Stimulated activated CD4-positive, alpha-beta T cell treated with anti-CD3 and anti-CD28 coated beads, Interleukin-1b, Interleukin-23, amount 100 ng/mL, for 24 hours (primary cell): ENCODE measurements at places on chromosomes 11 and 22.

- DNase-seq: peak; percentile 57
These were observed at the start of gene NDUFC2 for GRCh38 chr11:78079232-78080083. Gene NDUFC2 (minus strand): TSS chr11:78079862. CDS start chr11:78079744, 118 bp downstream.

- DNase-seq: no peak
These were observed 22.5 kb downstream of the SUN2 start for GRCh38 chr22:38733329-38733723.

- no peak for DNase-seq
These were observed 38.6 kb downstream of the TRMU start for GRCh38 chr22:46373921-46374662.

DNA sequence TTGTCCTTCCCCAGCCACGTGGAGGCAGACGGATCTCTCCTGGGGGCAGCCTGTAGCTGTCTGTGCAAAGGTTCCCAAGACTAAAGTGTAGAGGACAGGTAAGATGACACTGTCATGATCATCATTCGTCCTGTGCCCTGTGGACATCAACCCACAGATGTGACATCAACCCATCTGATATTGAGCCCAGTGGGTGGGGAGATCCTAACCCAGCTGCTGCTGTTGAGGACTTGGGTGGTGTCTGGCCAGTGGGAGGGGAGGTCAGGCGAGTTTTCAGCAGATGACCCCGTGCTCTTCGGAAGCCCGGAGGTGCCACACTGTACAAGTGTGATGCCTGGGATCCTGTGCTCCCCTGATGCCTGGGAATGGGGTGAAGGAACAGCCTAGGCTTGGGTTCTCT, 1.2 kb upstream of the GAL start:
- no peak for DNase-seq

DNA sequence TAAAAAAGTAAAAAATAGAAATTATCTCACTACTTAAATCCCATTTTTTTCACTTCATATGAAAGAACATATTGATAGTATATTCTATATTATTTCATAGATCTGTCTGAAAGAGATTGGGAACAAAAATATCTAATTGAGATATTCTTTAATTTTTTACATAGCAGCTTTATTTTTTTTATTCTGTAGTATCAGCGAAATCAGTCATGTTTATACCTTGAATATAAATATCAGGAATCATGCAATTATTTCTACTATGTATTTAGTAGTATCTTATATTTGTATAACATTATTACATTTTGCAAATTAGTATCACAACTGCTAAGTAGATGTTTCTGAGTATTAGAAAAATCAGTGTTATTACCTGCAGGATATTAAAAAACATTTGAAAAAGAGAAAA, 20.4 kb downstream of the C11orf54 start:
- no peak for DNase-seq

DNA sequence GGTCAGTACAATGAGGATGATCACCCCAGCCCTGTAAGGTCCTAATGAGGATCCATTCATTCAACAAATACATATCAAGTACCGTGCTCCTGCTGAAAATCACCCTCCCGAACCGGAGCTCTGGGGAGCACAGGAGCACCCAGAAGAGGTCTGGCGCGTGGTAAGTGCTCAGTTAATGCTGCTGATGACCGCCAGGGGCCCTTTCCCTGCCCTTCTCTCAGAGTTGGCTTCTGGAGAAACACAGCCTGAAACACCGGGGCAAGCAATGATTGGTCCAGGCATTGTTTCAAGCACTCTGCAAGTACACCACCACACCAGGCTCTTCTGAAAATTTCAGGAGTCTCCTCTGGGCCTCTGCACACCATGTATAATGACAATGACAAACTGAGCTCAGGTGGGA, 3.8 kb upstream of the CCDC86 start:
- DNase-seq: no peak

DNA sequence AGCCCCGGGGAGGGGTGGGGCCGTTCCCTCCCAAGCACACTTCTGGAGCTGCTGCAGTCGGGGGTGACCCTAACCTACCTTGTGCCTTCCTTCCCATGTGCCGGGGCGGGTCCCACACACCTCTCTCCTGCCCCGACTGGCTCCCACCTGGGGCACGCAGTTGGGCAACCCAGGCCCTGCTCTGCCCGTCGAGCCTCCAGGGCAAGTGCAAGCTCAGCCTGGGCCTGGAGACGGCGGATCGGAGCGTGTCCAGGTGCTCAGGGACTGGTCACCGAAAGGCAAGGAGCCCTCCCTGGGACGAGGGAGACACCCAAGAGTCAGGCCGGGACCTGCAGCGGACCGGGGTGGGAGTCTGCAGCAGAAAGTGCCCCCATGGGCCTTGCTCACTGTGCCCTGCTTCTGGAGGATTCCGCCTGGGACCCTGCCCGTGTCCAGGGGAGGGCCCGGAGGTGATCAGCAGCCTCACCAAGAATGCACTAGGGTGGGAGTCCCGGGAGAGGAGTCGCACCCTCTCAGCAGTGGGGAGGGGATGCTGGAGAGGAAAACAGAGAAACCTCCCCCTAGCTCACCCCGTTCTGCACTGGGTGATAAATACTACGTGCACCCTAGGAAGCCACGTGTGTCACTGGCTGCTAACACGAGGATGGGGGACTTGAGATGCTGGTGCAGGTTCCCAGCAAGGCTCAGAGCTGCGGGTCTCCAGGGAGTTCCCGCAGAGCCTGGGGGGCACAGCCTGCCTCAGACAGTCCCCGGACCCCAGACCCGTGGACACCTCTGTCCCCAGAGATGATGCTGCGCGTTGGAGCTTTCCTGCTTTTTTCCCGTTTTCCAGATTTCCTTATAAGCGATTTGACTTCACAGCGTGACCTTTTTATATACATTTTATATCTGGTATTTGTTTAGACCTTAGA, 5.2 kb upstream of the GATD1 start:
- no peak for DNase-seq

GRCh38 chr11:84763931-84764330, 863.2 kb downstream of the DLG2 start:
- DNase-seq: no peak

DNA sequence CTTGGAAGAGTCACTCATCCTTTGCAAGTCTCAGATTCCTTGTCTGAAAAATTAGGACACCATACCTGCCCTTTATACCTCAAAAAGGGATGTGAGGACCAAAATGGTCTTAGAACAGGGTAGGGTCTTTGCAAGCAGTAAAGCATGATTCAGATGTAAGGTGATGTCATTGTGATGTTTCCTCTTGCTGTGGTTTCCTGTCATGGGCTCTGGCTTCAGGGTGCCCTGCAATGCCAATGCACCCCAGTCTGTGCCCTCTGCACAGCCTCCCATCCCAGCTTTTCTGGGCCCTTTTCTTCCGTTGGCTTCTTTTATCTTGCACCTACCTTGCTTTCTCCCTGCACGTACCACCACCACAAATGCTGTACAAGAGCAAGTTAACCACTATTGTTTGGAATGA, 87.8 kb upstream of the NNMT start:
- DNase-seq: no peak

- no peak for DNase-seq
These were observed 4.9 kb downstream of the OR52K2 start for GRCh38 chr11:4454021-4454420.

DNA sequence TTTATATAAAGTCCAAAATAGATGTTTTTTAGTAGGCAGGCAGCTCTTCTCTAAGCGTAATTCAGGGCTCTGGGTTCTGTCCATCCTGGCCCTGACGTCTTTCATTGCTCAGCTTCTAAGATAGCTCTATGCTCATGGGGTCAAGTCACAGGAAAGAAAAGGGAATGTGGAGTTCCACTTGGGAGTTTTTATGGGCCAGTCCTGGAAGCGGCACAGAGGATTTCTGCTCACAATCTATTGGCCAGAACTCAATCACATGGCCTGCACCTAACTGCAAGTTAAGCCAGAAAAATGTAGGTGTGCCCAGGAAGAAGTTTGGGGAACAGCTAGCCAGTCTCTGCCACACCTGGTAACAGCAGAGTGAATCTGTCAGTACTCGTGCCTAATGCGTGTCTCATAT, 7.4 kb upstream of the ZBTB16 start:
- DNase-seq: no peak

DNA sequence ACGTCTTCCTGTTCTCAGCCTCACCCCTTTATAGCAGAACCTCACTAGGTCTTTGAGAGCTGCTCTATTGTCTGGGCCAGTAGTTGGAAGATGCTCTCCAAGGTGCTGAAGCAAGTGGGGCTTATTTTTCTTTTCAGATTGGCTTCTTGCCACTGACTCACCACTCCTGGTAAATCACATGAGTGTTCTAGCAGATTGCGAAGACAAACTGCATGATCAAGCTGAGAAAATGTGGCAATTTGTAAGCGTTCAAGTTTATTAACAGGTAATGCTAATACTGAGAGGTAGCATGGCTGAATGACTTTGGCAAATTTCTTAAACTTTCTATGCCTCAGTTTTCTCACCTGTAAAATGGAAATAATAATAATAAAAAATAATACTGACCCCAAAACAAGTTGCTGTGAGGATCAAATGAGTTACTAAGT, 59.2 kb downstream of the CACNG2 start:
- DNase-seq: no peak

DNA sequence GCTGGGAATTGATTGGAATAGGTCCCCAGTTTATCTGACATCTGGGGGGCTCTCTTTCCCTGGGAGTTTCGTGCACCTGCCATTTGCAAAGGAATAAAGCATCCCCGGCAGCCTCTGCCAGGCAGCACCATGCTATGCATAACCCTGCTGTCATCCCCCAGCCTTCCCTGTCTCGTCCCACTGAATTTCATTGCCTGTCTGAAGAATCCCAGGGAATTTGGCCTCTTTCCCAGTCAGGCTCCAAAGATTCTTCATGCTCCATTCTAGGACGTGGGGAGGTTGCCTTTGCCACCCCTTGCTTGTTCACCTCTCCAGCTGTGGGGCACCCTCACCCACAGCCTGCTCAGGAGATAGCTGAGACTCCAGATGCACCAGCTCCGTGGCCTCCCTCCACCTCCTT, 195.1 kb upstream of the TBCEL start:
- DNase-seq: no peak

DNA sequence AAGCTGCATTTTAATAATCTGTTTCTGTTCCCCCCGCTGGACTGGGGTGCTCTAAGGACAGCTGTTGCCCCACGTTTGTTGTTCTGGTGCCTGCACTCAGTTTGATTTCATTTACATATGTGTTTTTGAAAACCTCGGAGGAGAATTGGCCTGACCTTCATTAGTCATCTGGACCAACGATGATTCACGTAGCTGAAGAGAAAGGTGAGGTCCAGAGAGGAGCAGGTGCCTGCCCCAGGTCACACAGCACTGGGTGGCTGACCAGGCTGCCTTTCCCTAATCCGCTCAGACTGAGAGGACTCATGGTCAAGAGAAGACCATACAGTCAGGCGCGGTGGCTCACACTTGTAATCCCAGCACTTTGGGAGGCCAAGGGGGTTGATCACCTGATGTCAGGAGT, 3.8 kb downstream of the CSDC2 start:
- DNase-seq: no peak

- DNase-seq: no peak
These were observed 4.3 kb downstream of the TBX1 start for GRCh38 chr22:19764636-19765476.

DNA sequence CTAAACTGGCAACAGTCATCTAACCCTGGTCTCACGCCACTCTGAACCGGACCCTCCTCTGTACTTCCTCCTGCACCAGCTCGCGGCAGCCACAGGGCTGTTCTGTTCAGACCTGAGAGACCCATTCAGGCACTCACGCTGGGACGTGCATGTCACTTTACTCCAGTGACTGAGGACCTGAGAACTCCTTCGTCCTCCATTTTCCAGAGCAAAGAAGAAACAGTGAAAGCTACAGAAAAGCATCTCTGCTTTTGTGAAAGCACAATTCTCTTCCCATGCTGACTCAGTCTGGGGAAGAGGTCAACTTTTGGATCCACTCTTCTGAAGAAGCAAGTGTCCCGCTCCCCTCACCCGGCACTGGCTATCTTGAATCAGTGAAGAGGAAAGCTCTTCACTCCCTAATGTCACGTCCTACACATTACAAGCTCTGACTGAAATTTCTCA, 24.5 kb downstream of the PISD start:
- no peak for DNase-seq

- DNase-seq: no peak
These were observed 1.8 kb upstream of the LRRC75B start for GRCh38 chr22:24594569-24595120.

GRCh38 chr22:23583836-23584235, 3.7 kb upstream of the IGLL1 start:
- no peak for DNase-seq

DNA sequence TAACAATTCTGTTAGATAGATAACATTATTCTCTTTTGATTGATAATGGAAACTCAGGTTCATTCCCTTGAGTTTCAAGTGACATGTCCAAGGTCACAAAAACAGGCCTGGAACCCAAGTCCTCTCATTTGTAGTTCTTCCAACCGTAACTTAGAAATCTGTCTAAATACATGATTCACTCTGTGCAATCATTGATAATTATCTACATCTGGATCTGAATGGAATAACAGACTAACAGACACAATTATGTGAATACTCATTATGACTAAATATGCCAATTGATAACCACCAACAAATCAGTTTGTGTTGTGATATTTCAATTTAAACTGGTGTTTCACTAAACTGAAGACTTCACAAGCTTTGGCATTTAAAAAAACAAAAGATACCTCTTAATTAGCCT, 71.0 kb downstream of the RBFOX2 start:
- DNase-seq: no peak

DNA sequence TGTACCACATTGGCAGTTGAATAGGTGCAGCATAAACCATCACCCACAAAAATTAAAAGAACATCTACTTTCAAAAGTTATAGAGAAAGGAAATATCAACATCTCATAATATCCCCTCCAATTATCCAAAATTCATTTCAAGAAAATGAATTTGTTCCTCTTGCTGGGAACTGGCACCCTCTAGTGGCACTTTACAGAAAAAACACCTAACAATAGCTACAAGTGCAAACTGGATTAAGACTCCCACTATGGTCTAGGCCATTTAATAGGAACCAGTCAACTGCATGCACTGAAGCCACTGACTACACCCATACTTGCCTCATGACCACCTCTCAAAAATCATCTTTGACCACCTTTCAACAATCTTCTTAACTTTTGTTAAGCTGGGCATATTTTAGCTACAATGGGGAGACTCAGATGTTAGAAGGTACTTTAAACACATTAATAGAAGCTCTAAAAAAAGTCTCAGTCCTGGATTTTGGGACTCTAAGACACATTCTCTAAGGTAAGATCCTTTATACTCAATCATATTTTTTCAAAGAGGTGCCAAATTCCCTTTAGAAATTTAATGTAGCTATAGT, 17.3 kb downstream of the TRAF6 start:
- no peak for DNase-seq

- DNase-seq: no peak
These were observed 8.1 kb downstream of the MALAT1 start for GRCh38 chr11:65506772-65507505.

- no peak for DNase-seq
These were observed 54.6 kb downstream of the MN1 start for GRCh38 chr22:27746918-27747317.

GRCh38 chr22:39575552-39575825, 4.9 kb downstream of the CACNA1I start:
- DNase-seq: no peak
